ENCODE measurements at places on chromosomes 3 and 15. TPM values are rescaled to one million over a fixed set of nuclear protein-coding genes. Genes with fewer than 3 reads are reported as not detected.

RARRES1 gene
- total RNA-seq = 12.1 TPM

- H3K4me1 ChIP-seq = no peaks in the 10 kb centered on the region
- no peak overlapping the region for H3K4me3 ChIP-seq
- no peak overlapping the region for H3K27ac ChIP-seq
- DNase-seq = no peak
Measured at GRCh38 chr3:16406166-16406565, 107.3 kb downstream of the RFTN1 start.

LRRC15 gene
- total RNA-seq = not detected

- H3K27ac ChIP-seq = no peak overlapping the region
- peak overlapping the region; percentile 56 for H3K4me3 ChIP-seq
- H3K4me1 ChIP-seq = peaks cover 14% of the 10 kb centered on the region
- H3K36me3 ChIP-seq = no peaks in the 10 kb centered on the region
- H3K27me3 ChIP-seq = peaks cover 18% of the 10 kb centered on the region
Measured at GRCh38 chr3:127914584-127914983, 448 bp upstream of the KBTBD12 start.

DNA sequence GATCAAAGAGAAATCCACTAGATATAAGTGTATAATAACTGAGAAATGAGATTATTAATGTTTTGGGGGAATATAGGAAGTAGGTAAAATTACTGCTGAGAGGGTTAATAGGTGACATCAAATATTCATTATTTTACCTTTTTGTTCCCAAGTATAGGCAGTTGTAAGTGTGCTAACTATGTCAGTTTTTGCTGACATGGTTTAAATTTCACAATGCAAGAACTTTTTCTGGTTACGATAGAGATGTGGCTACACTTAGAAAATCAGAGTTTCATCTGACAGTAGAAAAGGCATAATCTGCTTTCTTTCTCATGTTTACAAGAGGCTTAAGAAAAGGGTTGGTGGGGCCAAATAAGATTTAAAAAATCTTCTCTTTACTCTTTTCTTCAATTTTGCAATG, 235.0 kb upstream of the DPPA4 start:
- no peaks in the 10 kb centered on the region for H3K36me3 ChIP-seq
- no peak overlapping the region for H3K4me3 ChIP-seq
- no peak for DNase-seq
- no peak overlapping the region for H3K27ac ChIP-seq
- no peaks in the 10 kb centered on the region for H3K27me3 ChIP-seq

DNA sequence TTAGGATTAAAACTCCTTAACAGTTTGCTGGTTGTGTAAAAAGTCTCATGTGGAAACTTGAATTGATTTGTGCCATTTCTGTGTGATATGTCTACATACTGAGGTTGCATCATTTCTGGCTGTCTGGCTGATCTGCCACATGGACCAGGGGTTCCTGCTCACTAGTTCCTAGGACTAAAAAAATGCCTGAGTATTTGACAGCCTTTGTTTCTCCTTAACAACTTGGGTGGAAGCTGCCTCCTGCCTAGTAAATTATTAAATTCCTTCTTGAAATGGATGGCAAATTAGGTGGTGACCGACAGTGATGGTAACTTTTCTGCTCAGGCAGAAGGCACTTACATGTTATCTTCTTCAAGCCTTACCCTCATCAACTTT, 226.9 kb upstream of the MRPL3 start:
- no peak overlapping the region for H3K27ac ChIP-seq
- no peaks in the 10 kb centered on the region for H3K4me1 ChIP-seq
- H3K36me3 ChIP-seq = no peaks in the 10 kb centered on the region
- H3K27me3 ChIP-seq = no peaks in the 10 kb centered on the region
- no peak overlapping the region for H3K4me3 ChIP-seq

SSR3 gene
- 95.7 TPM for total RNA-seq

- no peaks in the 10 kb centered on the region for H3K27me3 ChIP-seq
- H3K4me3 ChIP-seq = no peak overlapping the region
- no peak for DNase-seq
- no peaks in the 10 kb centered on the region for H3K36me3 ChIP-seq
Measured at GRCh38 chr15:80367661-80368060, 36.5 kb upstream of the ARNT2 start.

DNA sequence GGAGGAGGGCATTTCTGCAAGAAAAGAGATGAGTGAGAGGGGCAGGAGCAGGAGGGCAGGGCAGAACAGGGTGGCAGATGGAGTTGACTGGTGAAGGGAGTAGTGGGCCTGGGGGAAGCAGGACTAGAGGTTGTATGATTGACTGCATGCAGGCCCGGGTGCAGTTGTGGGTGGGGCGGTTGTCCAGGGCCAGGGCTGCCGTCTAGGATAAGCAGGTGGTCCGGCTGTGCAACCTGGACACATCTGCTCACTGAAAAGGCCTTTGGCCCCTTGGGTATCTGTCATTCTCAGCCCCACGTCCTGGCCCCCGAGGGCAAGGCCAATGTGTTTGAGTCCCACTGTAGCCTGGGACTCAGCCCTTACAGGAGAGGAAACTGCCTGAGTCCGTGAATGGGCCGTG, 25.4 kb downstream of the ALS2CL start:
- H3K27ac ChIP-seq = no peak overlapping the region
- peak; percentile 22 for DNase-seq
- H3K36me3 ChIP-seq = no peaks in the 10 kb centered on the region
- H3K4me3 ChIP-seq = no peak overlapping the region

- H3K27ac ChIP-seq = no peak overlapping the region
- no peaks in the 10 kb centered on the region for H3K27me3 ChIP-seq
- no peak overlapping the region for H3K4me3 ChIP-seq
- peaks cover 17% of the 10 kb centered on the region for H3K4me1 ChIP-seq
- DNase-seq = no peak
- no peaks in the 10 kb centered on the region for H3K36me3 ChIP-seq
Measured at GRCh38 chr3:194330160-194330559, 21.0 kb downstream of the CPN2 start.

CPEB1 gene
- total RNA-seq = 1.2 TPM

DNA sequence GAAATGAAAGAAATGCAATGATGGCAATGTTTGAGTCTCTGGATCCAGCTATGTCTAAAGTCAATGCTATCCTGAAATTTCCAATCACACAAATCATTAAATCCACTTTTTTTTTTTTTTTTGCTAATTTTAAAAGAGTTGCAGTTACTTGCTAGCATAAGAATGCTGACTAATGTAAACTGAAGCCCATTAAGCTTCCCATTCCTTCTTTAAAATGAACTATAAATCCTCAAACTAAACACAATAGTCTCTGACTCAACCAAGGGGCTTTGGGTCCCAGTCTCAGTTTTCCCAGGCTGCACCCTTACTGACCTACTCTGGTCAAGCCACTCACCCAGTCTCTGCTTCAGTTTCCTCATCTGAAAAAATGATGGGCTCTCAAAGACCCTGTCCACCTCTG, 361.1 kb downstream of the ERC2 start:
- no peaks in the 10 kb centered on the region for H3K27me3 ChIP-seq
- no peak for DNase-seq
- no peak overlapping the region for H3K4me3 ChIP-seq
- no peaks in the 10 kb centered on the region for H3K36me3 ChIP-seq

GRCh38 chr3:143071776-143072175, 47.8 kb upstream of the CHST2 start:
- H3K4me1 ChIP-seq = no peaks in the 10 kb centered on the region
- no peaks in the 10 kb centered on the region for H3K36me3 ChIP-seq
- H3K4me3 ChIP-seq = no peak overlapping the region
- H3K27me3 ChIP-seq = no peaks in the 10 kb centered on the region
- no peak overlapping the region for H3K27ac ChIP-seq
- no peak for DNase-seq

DNA sequence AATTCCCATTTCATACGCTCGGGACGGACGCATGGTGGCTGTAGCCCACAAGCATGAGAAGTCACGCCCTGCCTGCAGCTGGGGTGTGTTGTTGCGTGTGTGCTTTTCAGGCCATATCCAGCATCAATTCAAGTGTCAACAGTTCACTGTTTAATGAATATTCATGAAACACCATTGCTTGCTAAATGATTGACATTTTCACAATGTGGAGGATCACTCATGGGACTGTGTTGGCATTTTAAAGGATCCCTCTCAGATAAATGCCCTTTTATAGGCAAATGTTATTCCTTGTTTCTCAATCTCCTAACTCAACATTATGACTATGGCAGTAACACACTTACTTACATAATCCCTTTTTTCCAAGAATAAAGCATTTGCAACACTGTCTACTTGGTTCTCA, 511.3 kb downstream of the GABRG3 start:
- H3K4me3 ChIP-seq = no peak overlapping the region
- no peaks in the 10 kb centered on the region for H3K27me3 ChIP-seq
- H3K27ac ChIP-seq = no peak overlapping the region
- no peaks in the 10 kb centered on the region for H3K36me3 ChIP-seq
- DNase-seq = no peak

GRCh38 chr3:66017084-66017483, 21.6 kb downstream of the MAGI1 start:
- DNase-seq = no peak
- H3K27ac ChIP-seq = peak overlapping the region; percentile 56
- peaks cover 25% of the 10 kb centered on the region for H3K4me1 ChIP-seq
- no peak overlapping the region for H3K4me3 ChIP-seq
- no peaks in the 10 kb centered on the region for H3K36me3 ChIP-seq
- H3K27me3 ChIP-seq = no peaks in the 10 kb centered on the region

- no peaks in the 10 kb centered on the region for H3K27me3 ChIP-seq
- no peaks in the 10 kb centered on the region for H3K4me1 ChIP-seq
- H3K4me3 ChIP-seq = no peak overlapping the region
- no peak for DNase-seq
- H3K27ac ChIP-seq = no peak overlapping the region
- no peaks in the 10 kb centered on the region for H3K36me3 ChIP-seq
Measured at GRCh38 chr3:42732829-42733459, 30.3 kb upstream of the HHATL start.

DNA sequence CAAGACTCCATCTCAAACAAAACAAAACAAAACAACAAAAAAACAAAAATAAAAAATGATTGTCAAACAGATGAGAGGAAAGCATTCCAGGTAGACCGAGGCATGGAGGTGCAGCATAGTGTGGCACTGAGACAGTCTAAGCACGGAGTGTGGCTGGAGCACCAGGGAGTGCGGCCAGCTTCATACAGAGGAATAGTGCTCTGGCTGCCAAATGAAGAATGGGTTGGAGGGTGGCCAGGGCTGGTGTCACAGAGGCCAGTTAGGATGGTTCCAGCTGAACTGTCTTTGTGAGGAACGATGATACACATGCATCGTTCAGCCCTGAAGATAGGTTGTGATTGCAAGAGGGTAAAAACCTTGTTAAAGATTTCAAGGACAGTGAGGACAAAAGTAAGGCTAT, 28.3 kb downstream of the MITF start:
- H3K36me3 ChIP-seq = no peaks in the 10 kb centered on the region
- H3K27me3 ChIP-seq = no peaks in the 10 kb centered on the region
- H3K27ac ChIP-seq = no peak overlapping the region

CCDC54 gene
- not detected for total RNA-seq

DNA sequence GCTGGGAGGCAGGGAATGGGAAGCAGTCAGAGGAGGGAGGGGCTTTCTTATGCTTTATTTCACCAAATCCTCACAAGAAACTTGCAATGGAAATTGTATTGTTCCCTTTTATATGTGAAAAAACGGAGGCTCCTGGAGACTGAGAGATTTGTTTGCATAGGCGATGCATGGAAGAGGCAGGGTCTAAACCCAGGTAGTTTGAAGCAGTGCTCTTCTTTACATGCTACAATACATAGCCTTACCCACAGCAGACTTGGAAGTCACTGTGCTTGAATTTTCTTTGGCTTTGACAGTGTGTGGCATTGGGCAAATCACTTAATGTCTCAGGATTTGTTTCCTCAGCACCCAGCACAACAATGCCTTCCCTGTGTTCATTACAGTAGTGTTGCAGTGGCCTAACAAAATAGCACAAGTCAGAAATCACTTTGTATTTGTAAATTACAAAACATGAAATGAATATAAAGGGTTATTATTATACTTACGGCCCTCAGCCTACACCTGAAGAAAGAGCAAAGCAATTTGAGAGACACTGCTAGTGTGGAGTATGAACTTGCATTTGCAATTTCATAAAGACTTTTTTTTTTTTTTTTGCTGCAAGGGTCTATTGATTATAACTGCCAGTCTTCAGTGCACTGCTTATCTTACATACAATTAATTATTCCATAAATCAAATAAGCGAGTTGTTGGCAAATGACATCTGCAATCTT, 646.4 kb upstream of the KCNMB2 start:
- no peak overlapping the region for H3K4me3 ChIP-seq
- H3K4me1 ChIP-seq = no peaks in the 10 kb centered on the region
- DNase-seq = no peak
- no peaks in the 10 kb centered on the region for H3K36me3 ChIP-seq
- H3K27ac ChIP-seq = no peak overlapping the region

ADGRG7 gene
- not detected for total RNA-seq

SATB1 gene
- total RNA-seq = 53.9 TPM

FGD5 gene
- 13.3 TPM for total RNA-seq

TMEM207 gene
- total RNA-seq = not detected

GRCh38 chr15:84983711-84984110, 2.1 kb downstream of the PDE8A start:
- H3K4me1 ChIP-seq = peaks cover 67% of the 10 kb centered on the region
- H3K27ac ChIP-seq = peak overlapping the region; percentile 94
- no peaks in the 10 kb centered on the region for H3K36me3 ChIP-seq
- no peaks in the 10 kb centered on the region for H3K27me3 ChIP-seq

- DNase-seq = no peak
- no peaks in the 10 kb centered on the region for H3K36me3 ChIP-seq
- no peak overlapping the region for H3K27ac ChIP-seq
- no peaks in the 10 kb centered on the region for H3K4me1 ChIP-seq
Measured at GRCh38 chr3:31262201-31262600, 270.5 kb upstream of the STT3B start.

DNA sequence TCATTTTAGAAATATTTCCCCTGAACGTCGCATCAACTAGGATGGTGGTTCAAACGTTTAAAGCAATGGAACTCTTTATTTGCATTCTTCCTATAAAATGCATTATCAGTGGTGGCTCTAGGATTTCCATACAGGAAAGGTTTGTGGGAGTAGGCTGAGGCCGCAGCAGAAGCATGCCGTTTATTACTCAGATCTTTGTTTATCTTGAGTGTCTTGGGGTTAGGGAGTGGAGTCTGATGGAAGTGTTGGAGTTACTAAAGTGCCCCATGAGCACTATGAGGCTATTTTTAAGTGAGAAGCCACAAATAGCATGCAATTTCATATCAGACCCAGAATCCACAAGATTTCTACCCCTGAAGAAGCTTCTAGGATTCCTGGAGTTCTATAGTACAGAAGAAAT, 26.2 kb downstream of the ATOSA start:
- H3K4me3 ChIP-seq = no peak overlapping the region
- H3K4me1 ChIP-seq = peaks cover 31% of the 10 kb centered on the region
- peaks cover 14% of the 10 kb centered on the region for H3K36me3 ChIP-seq
- H3K27me3 ChIP-seq = no peaks in the 10 kb centered on the region

DNA sequence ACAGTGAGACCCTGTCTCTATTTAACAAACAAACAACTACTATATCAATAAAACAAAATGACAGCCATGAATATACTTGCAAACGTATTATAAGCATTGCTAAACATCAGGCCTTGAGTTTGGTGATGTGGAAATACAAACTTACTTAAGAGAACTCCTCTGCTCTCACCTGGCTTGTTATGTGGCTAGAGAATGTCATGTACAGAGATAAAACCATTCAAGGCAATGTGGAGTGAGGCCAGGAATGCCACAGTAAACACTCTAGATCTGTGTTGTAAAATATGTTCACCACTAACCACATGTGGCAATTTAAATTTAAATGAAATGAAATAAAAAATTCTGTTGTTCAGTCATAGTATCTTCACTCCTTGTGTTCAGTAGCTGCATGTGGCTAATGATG, 22.7 kb upstream of the RARB start:
- no peaks in the 10 kb centered on the region for H3K36me3 ChIP-seq
- no peak for DNase-seq
- no peak overlapping the region for H3K4me3 ChIP-seq
- no peak overlapping the region for H3K27ac ChIP-seq
- H3K27me3 ChIP-seq = no peaks in the 10 kb centered on the region

IMPG2 gene
- total RNA-seq = 0.43 TPM

Measured in stomach (tissue), 19 donors.